ENCODE measurements at places on chromosomes 6 and 20. TPM values are rescaled to one million over a fixed set of nuclear protein-coding genes. Genes with fewer than 3 reads are reported as not detected.

GRCh38 chr20:24332956-24333355 lies 136.5 kb upstream of the SYNDIG1 start:
- no peak overlapping the region for H3K4me3 ChIP-seq
- no peaks in the 10 kb centered on the region for H3K36me3 ChIP-seq
- H3K27ac ChIP-seq, result no peak overlapping the region
- no peaks in the 10 kb centered on the region for H3K27me3 ChIP-seq
- DNase-seq, result no peak
- no peaks in the 10 kb centered on the region for H3K4me1 ChIP-seq

- DNase-seq, result no peak
- no peaks in the 10 kb centered on the region for H3K36me3 ChIP-seq
- no peak overlapping the region for H3K4me3 ChIP-seq
- H3K27ac ChIP-seq, result no peak overlapping the region
- H3K4me1 ChIP-seq, result no peaks in the 10 kb centered on the region
These were observed 112.5 kb downstream of the SCML4 start for GRCh38 chr6:107711412-107712236.

The DUSP15 gene
- total RNA-seq, result 3.6 TPM

DNA sequence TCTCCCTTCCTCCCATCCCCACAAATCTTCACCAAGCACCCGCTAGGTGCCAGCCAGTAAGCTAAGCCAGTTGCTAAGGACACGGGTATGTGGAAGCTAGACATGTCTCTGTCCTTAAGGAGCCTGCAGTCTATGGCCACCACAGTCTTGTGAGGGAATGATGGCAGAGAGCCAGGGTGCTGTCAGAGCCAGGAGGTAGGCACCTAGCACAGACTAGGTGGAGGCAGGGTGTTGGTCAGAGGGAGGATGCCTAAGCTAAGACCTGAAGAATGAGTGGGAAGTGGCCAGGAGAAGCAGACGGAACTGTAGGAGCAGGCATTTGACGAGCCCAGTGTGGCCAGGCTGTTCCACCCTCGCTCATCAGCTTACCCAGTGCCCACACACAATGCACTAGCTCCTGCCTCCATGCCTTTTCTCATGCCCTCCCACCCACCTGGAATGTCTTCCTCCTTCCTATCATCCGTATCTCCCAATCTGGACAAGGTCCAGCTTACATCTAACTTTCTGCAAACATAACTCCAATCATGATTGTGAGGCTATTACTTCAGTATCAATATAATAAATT lies 125.6 kb downstream of the FOXC1 start:
- H3K4me3 ChIP-seq, result no peak overlapping the region
- H3K4me1 ChIP-seq, result no peaks in the 10 kb centered on the region
- no peaks in the 10 kb centered on the region for H3K36me3 ChIP-seq
- no peak for DNase-seq
- H3K27ac ChIP-seq, result no peak overlapping the region
- no peaks in the 10 kb centered on the region for H3K27me3 ChIP-seq

DNA sequence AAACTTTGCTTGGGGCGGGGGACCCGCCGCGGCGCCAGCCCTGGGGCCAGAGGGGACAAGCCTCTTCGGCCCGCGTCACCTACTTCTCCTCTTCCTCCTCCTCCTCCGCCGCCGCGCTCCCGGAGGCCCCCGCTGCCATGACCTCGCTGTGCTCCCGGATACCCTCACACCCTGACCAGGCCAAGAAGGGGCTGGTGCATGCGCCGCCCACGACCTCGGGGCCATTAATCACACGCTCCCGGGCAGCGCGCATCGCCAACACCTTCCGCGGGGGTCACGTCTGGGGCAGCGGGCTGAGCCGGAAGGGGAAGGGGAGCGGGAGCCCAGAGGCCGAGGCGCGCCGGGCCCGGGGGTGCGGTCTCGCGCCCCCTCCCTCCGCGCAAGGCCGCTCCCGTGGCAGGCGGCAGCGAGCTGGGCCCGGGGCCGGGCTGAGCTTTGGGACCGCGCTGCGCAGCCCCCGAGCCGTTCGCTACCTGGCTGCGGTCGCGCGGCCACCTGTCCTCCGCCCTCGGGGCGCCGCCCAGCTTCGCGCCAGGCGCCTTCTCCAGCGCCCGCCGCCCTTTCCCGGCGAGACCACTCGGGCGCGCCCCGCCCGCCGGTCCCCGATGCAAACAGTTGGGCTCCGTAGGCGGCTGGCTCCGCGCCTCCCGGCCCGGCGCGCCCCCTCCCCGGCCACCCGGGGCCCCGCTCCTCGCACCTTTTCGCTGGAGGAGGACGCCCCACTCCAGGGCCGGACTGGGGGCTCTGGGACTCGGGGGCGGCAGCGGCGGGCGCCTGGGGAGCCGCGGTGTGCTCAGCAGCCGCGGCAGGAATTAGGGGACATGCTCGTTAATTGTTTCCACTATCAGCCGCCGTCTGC lies 575 bp upstream of the CNR1 start:
- no peak overlapping the region for H3K27ac ChIP-seq
- H3K4me1 ChIP-seq, result no peaks in the 10 kb centered on the region
- H3K36me3 ChIP-seq, result no peaks in the 10 kb centered on the region
- peak overlapping the region; percentile 60 for H3K4me3 ChIP-seq
- H3K27me3 ChIP-seq, result no peaks in the 10 kb centered on the region
- no peak for DNase-seq

The HLA-DRB5 gene
- 0.32 TPM for total RNA-seq

GRCh38 chr6:7561153-7561964 lies 19.9 kb downstream of the DSP start:
- no peak for DNase-seq
- no peaks in the 10 kb centered on the region for H3K27me3 ChIP-seq
- no peaks in the 10 kb centered on the region for H3K4me1 ChIP-seq

- no peaks in the 10 kb centered on the region for H3K27me3 ChIP-seq
- DNase-seq, result peak; percentile 37
- no peaks in the 10 kb centered on the region for H3K36me3 ChIP-seq
These were observed 89.8 kb upstream of the PAX1 start for GRCh38 chr20:21615617-21616080.

GRCh38 chr20:13419477-13419876 lies 198.4 kb downstream of the ISM1 start:
- H3K4me1 ChIP-seq, result no peaks in the 10 kb centered on the region
- no peak for DNase-seq
- no peaks in the 10 kb centered on the region for H3K27me3 ChIP-seq
- H3K36me3 ChIP-seq, result no peaks in the 10 kb centered on the region
- no peak overlapping the region for H3K4me3 ChIP-seq

- no peak overlapping the region for H3K4me3 ChIP-seq
- H3K27me3 ChIP-seq, result no peaks in the 10 kb centered on the region
- DNase-seq, result no peak
These were observed 25.6 kb downstream of the ARHGAP18 start for GRCh38 chr6:129684323-129684884.

DNA sequence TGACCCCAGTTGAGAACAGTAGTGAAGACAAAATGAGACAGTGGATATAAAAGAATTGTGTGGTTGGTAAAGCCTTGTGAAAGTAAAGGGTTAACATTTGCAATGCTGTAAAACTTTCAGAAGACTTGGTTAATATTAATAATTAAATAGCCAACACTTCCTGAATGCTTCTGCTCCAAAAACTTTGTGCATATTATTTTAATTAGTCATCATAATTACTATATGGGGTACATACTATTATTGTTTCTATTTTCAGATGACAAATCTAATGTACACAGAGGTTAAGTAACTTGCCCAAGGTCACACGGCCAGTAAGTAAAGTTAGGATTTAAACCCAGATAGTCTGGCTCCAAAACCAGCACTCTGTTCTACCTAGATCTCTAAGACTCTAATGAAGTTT lies 291.3 kb downstream of the OGFRL1 start:
- DNase-seq, result no peak
- no peaks in the 10 kb centered on the region for H3K27me3 ChIP-seq
- no peaks in the 10 kb centered on the region for H3K4me1 ChIP-seq
- no peak overlapping the region for H3K4me3 ChIP-seq
- no peak overlapping the region for H3K27ac ChIP-seq

DNA sequence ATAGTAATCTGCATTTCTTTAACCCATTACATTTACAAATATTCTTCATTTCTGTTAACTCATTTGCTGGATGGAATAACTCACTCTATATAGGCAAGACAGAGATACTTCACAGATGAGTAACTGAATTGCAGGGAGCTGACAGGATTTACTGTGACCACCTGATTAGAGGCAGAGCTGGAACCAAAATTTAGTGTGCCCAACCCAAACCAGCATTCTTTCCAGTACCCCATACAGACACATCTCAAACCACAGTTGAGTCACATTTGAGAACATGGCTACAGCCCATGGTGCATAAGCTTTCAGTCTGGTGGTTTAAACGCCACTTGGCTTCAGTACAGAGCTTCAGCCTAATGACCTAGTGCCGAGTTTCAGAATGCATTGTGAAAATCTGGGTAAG lies 138.4 kb upstream of the TENT5A start:
- no peaks in the 10 kb centered on the region for H3K27me3 ChIP-seq
- DNase-seq, result no peak
- H3K27ac ChIP-seq, result no peak overlapping the region

DNA sequence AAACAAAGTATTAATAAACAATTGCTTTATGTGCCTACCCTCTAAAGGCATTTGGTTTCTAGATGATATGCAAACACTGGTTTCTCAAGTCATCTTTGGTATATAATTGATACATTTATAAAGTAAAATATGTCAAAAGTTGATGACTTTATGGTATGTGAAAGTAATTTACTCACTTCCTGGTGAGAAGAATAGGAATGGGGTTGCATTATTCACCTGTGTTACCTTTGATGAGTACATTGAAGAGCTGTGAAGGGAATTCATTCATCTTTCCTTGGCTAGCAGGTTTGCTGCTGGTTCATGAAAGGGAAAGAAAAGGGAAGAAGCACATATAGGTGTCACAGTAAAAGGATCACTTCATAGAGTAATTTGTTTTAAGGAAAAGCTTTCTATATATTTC lies 20.4 kb downstream of the RNF217 start:
- no peak overlapping the region for H3K27ac ChIP-seq
- no peak overlapping the region for H3K4me3 ChIP-seq
- H3K4me1 ChIP-seq, result no peaks in the 10 kb centered on the region
- no peaks in the 10 kb centered on the region for H3K27me3 ChIP-seq
- peaks cover 7% of the 10 kb centered on the region for H3K36me3 ChIP-seq

- H3K4me3 ChIP-seq, result no peak overlapping the region
- H3K27me3 ChIP-seq, result no peaks in the 10 kb centered on the region
- H3K27ac ChIP-seq, result no peak overlapping the region
- H3K4me1 ChIP-seq, result no peaks in the 10 kb centered on the region
- no peak for DNase-seq
These were observed 171.6 kb downstream of the UBE3D start for GRCh38 chr6:82893889-82894652.

DNA sequence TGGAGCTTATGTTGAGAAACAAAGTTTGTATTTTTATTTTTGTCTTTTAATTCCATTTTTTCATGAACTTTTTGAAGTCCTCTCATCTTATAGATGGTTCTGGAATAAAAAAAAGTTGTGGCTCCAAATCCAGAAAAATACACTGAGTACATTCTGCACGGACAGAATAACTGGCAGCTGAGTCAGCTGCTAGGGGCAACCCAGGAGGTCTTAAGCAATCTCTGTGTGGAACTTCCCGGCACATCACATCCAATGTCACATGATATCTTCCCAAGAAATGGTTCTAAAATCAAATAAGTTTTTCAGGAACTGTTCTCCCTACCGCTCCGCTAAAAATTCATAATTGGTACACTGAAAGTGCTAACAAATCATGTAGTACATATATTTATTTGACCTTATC lies 29.8 kb downstream of the SLC13A3 start:
- no peaks in the 10 kb centered on the region for H3K27me3 ChIP-seq
- H3K4me3 ChIP-seq, result no peak overlapping the region
- H3K27ac ChIP-seq, result no peak overlapping the region
- no peaks in the 10 kb centered on the region for H3K36me3 ChIP-seq
- DNase-seq, result no peak
- H3K4me1 ChIP-seq, result no peaks in the 10 kb centered on the region

DNA sequence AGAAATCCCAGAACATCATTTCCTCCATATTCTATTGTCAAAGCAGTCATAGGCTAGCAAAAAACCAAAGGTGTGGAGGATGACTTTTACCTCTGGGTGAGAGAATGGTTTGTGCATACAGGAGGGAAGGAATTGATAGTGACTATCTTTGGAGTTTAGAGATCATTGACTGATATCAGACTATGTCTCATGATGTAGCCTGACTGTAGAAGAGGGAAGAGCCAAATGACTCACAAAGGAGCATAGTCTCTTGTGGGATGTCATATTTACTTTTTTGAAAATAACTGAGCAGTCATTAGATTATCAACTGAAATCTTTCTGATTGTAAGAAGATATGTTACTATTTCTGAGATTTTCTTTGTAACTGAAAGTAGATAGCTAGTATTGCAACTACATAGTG lies 158.5 kb downstream of the FLRT3 start:
- H3K4me1 ChIP-seq, result no peaks in the 10 kb centered on the region
- no peak for DNase-seq
- H3K36me3 ChIP-seq, result no peaks in the 10 kb centered on the region
- H3K27ac ChIP-seq, result no peak overlapping the region
- no peaks in the 10 kb centered on the region for H3K27me3 ChIP-seq

GRCh38 chr20:44208165-44208564 lies 2.4 kb downstream of the OSER1 start:
- DNase-seq, result no peak
- H3K27ac ChIP-seq, result no peak overlapping the region
- H3K27me3 ChIP-seq, result no peaks in the 10 kb centered on the region
- H3K4me1 ChIP-seq, result peaks cover 17% of the 10 kb centered on the region
- no peaks in the 10 kb centered on the region for H3K36me3 ChIP-seq
- H3K4me3 ChIP-seq, result peak overlapping the region; percentile 98

GRCh38 chr20:47196091-47197081 lies 160.1 kb downstream of the ZMYND8 start:
- no peak overlapping the region for H3K27ac ChIP-seq
- no peaks in the 10 kb centered on the region for H3K4me1 ChIP-seq
- no peak for DNase-seq
- H3K36me3 ChIP-seq, result no peaks in the 10 kb centered on the region

GRCh38 chr6:52931351-52931750 lies 21.9 kb upstream of the GSTA3 start:
- no peaks in the 10 kb centered on the region for H3K27me3 ChIP-seq
- no peak overlapping the region for H3K27ac ChIP-seq
- H3K36me3 ChIP-seq, result no peaks in the 10 kb centered on the region
- DNase-seq, result no peak

The SLC35D3 gene
- not detected for total RNA-seq

GRCh38 chr20:1818895-1819294 lies 76.3 kb upstream of the SIRPA start:
- no peak for DNase-seq
- H3K27ac ChIP-seq, result peak overlapping the region; percentile 95
- H3K27me3 ChIP-seq, result no peaks in the 10 kb centered on the region
- no peaks in the 10 kb centered on the region for H3K36me3 ChIP-seq
- no peak overlapping the region for H3K4me3 ChIP-seq

- H3K36me3 ChIP-seq, result no peaks in the 10 kb centered on the region
- no peaks in the 10 kb centered on the region for H3K27me3 ChIP-seq
- no peak for DNase-seq
- peak overlapping the region; percentile 25 for H3K27ac ChIP-seq
These were observed 4.2 kb downstream of the MAPRE1 start for GRCh38 chr20:32823737-32824588.

The PRDM13 gene
- total RNA-seq, result not detected

DNA sequence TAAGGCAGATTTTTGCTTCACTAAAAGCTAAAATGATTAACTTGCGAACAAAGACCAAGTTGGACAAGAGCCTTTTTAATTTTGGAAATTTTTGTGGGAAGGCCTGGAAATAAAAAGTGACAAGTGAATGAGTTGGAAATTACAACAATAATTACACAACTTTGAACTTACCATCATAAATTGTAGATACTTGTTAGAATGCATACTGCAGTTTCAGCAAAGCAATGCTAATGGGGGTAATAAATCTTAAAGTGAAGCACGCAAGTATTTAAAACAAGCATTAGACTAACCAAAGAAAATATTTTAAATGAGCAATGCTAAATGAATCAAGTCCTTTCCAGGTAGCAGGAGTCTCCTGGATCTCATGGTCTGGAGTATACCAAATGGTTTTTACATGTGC lies 83.2 kb upstream of the EYA4 start:
- no peak overlapping the region for H3K4me3 ChIP-seq
- H3K36me3 ChIP-seq, result no peaks in the 10 kb centered on the region
- no peaks in the 10 kb centered on the region for H3K4me1 ChIP-seq
